Testis (tissue), 5 donors: ENCODE measurements at places on chromosomes 16 and 17.
A peak's percentile ranks its signal among the peaks of the same experiment; 100 is the strongest.

GRCh38 chr17:21679256-21680146 is 12.8 kb upstream of the KCNJ18 start:
- H3K4me3 ChIP-seq = peak overlapping the region; percentile 41
- H3K36me3 ChIP-seq = no peaks in the 10 kb centered on the region
- no peak overlapping the region for H3K27ac ChIP-seq
- peak; percentile 53 for DNase-seq

DNA sequence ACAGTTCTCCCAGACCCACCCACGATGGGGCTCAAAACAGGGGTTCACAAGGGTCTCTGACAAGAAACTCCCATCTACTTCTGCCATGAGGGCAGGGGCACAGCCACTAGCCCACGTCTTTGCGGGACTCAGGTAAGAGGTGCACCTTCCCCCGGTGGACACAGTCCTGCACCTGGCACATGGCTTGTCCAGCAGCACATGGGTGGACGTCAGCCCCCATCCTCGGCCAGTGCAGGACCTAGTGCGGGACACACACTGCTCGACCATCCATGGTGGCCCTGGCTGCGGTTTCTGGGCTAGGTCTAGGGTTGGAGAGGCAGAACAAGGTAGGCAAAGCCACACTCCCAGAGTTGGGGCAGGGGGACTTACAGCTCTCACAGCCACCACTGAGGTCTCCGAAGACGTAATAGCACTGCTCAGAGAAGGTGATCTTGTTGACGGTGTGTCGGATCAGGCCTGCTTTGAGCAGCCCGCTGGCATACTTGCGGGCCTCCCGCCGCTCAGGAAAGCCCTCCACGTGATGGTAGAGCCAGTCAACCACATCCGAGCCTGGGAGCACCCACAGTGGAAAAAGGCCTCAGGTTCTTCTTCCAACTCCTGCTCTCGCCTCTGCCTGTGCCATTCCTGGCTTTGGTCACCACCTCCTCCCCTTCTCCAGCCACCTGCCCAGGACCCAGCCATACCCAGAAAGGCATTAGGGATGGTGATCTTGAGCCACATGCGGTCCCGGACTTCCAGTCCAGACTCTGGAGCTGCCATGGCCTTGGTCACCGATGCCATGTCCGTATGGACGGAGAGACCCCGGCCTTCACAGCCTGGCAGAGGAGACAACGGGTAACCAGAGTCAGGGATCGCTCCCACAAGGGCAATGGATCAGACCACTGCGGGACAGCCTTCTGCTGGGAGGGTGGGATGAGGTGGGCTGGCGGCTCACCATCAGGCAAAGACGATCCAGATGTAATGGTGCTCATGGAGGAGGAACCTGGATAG is 7.3 kb downstream of the ACADVL start:
- no peaks in the 10 kb centered on the region for H3K36me3 ChIP-seq
- H3K27ac ChIP-seq = no peak overlapping the region
- H3K4me3 ChIP-seq = no peak overlapping the region
- DNase-seq = no peak

DNA sequence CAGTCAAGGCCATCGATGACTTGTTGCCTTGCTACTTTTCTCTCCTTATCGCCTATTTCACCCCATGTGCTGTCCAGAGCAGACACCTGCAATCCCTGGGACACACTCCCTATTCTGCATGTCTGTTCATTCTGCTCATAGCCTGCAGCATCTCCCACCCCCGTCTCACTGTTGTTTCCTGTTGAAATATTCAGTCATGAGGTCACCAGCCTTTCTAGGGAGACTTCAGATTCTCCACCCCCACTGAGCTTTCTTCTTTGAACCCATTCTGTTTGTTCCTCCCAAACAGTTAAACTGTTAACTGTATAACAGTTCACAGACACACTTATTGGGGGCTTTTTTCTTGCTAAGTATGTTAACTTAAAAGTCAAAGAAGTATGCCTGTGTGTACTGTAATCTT is 94.4 kb downstream of the AATF start:
- no peaks in the 10 kb centered on the region for H3K36me3 ChIP-seq
- DNase-seq = no peak
- no peak overlapping the region for H3K27ac ChIP-seq
- no peaks in the 10 kb centered on the region for H3K4me1 ChIP-seq

DNA sequence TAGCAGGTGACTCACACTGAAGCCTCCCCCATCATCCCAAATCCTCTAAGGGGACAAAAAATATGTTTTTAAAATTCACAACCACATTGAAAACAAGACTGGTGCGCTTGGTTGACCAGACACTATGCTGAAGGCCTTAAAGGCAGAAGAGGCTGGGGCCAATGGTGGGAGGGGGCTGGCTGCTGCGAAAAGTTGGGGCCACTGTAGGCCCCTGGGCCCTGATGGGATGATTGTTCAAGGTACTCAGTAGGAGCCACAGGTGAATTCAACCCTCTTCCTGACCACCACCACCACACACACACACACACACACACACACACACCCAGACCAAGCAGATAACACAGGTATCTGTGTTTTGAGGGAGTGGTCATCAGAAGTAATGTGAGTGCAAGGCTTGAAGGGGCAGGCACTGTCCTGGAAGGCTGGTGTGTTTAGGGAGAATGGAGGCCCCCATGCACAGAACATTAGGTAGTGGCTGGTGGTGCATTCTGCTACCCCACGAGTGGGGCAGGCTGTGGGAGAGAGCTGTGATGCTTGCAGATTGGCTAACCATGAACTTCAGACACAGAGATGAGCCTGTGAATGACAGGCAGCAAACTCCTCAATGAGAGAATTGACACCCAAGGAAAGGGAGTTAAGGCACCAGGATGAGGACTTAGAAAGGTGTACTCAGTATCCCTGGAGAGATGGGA is 55.0 kb downstream of the NT5M start:
- no peaks in the 10 kb centered on the region for H3K27me3 ChIP-seq
- H3K36me3 ChIP-seq = no peaks in the 10 kb centered on the region
- no peak for DNase-seq
- H3K4me1 ChIP-seq = peaks cover 6% of the 10 kb centered on the region

GRCh38 chr17:5695480-5695879 is 111.2 kb upstream of the NLRP1 start:
- DNase-seq = no peak
- no peak overlapping the region for H3K27ac ChIP-seq
- no peaks in the 10 kb centered on the region for H3K36me3 ChIP-seq
- H3K4me1 ChIP-seq = no peaks in the 10 kb centered on the region
- H3K27me3 ChIP-seq = no peaks in the 10 kb centered on the region

- no peaks in the 10 kb centered on the region for H3K27me3 ChIP-seq
- H3K36me3 ChIP-seq = no peaks in the 10 kb centered on the region
- no peak overlapping the region for H3K27ac ChIP-seq
- H3K4me1 ChIP-seq = peaks cover 12% of the 10 kb centered on the region
These were observed 10.7 kb upstream of the ZNF423 start for GRCh38 chr16:49866595-49867071.

GRCh38 chr16:67460168-67460567 is 20.8 kb downstream of the ATP6V0D1 start:
- H3K36me3 ChIP-seq = no peaks in the 10 kb centered on the region
- no peak overlapping the region for H3K4me3 ChIP-seq
- H3K4me1 ChIP-seq = peaks cover 83% of the 10 kb centered on the region
- H3K27me3 ChIP-seq = no peaks in the 10 kb centered on the region
- peak; percentile 55 for DNase-seq
- H3K27ac ChIP-seq = peak overlapping the region; percentile 70

DNA sequence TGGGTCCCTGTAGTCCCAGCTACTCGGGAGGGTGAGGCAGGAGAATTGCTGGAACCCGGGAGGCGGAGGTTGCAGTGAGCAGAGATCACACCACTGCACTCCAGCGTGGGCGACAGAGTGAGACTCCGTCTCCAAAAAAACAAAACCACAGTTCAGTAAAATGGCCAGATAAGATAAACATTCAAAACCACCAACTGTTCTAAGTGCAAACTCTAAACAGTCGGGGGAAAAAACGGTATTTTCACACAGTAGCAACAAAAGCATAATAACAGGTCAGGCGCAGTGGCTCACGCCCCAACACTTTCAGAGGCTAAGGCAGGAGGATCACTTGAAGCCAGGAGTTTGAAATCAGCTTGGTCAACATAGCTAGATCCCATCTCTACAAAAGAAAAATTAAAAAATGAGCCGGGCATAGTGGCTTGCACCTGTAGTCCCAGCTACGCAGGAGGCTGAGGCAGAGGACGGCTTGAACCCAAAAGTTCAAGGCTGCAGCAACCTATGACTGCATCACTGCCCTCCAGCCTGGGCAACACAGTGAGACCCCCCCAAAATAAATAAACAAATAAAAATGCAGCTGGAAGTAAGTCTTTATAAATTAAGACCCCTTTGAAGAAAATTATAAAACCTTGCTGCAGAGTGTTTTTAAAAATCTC is 10.8 kb upstream of the HASPIN start:
- H3K4me3 ChIP-seq = no peak overlapping the region
- no peak for DNase-seq
- H3K27ac ChIP-seq = no peak overlapping the region

DNA sequence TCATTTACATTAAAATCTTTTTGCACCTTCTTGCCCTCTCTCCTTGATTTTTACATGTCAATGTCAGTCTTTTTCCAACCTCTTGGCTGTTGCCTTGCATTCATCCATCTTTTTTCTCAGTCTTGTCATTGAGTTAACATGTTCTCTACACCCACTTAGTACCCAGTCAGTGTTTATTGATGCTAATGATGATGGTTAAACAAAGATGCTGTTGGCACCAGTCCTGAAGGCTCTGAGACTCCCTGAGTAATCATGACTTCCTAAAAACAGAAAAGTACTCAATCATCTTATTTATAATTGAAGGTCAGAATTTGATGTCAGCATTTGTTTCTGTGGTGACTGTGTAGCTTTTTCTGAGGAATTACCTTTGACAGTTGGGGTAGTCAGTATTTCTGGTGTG is 104.5 kb downstream of the NLK start:
- no peak overlapping the region for H3K4me3 ChIP-seq
- DNase-seq = no peak
- no peaks in the 10 kb centered on the region for H3K36me3 ChIP-seq
- H3K27ac ChIP-seq = no peak overlapping the region
- no peaks in the 10 kb centered on the region for H3K27me3 ChIP-seq

GRCh38 chr16:72191551-72191950 is 19.6 kb upstream of the PMFBP1 start:
- H3K27me3 ChIP-seq = no peaks in the 10 kb centered on the region
- H3K27ac ChIP-seq = no peak overlapping the region
- peaks cover 5% of the 10 kb centered on the region for H3K4me1 ChIP-seq
- no peak for DNase-seq

DNA sequence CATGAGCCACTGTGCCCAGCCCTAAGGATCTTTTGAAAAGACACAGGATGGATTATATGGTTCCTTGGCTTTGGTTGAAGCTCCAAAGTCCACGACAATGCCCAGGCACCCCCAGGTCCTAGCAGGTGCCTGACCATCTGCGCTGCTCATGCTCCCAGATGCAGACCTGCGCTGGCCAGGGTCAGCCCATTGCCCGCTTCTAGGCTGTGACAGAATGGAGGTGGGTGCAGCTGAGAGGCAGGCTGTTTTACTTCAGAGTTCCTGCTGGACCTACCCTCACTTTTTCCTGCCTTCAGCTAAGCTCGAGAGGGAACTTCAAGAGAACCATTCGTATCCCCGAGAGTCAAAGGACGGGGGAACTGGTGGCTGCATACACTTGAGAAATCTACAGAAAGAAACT is 60.5 kb downstream of the AMFR start:
- H3K4me1 ChIP-seq = no peaks in the 10 kb centered on the region
- H3K27me3 ChIP-seq = no peaks in the 10 kb centered on the region
- no peak overlapping the region for H3K4me3 ChIP-seq
- no peak overlapping the region for H3K27ac ChIP-seq
- DNase-seq = no peak
- no peaks in the 10 kb centered on the region for H3K36me3 ChIP-seq

- peaks cover 28% of the 10 kb centered on the region for H3K4me1 ChIP-seq
- peak; percentile 81 for DNase-seq
- H3K36me3 ChIP-seq = no peaks in the 10 kb centered on the region
- H3K27me3 ChIP-seq = no peaks in the 10 kb centered on the region
- H3K27ac ChIP-seq = peak within 1 kb of the TSS; percentile 95
These were observed at the start of gene ITPRIPL2 for GRCh38 chr16:19113577-19114358. Gene ITPRIPL2, plus strand, starts transcription at chr16:19113964. Its CDS starts 498 bp downstream, at chr16:19114462.

- no peak overlapping the region for H3K4me3 ChIP-seq
- DNase-seq = no peak
- no peaks in the 10 kb centered on the region for H3K4me1 ChIP-seq
- H3K27ac ChIP-seq = no peak overlapping the region
- H3K27me3 ChIP-seq = no peaks in the 10 kb centered on the region
These were observed 64.2 kb downstream of the PITPNC1 start for GRCh38 chr17:67441052-67441895.

- no peaks in the 10 kb centered on the region for H3K27me3 ChIP-seq
- H3K36me3 ChIP-seq = no peaks in the 10 kb centered on the region
- no peak for DNase-seq
- H3K4me3 ChIP-seq = no peak overlapping the region
- H3K4me1 ChIP-seq = no peaks in the 10 kb centered on the region
- no peak overlapping the region for H3K27ac ChIP-seq
These were observed 21.7 kb upstream of the ABCC11 start for GRCh38 chr16:48269011-48269410.

GRCh38 chr17:14776791-14777190 is 475.9 kb downstream of the HS3ST3B1 start:
- H3K4me3 ChIP-seq = no peak overlapping the region
- H3K4me1 ChIP-seq = peaks cover 4% of the 10 kb centered on the region
- no peaks in the 10 kb centered on the region for H3K36me3 ChIP-seq
